Activated T-cell treated with anti-CD3 and anti-CD28 coated beads, Interleukin-2, amount 50 U/mL, for 48 hours (primary cell): ENCODE measurements at places on chromosomes 5 and 9.
A peak's percentile ranks its signal among the peaks of the same experiment; 100 is the strongest.

GRCh38 chr5:13524936-13525335, 419.6 kb downstream of the DNAH5 start:
- no peak for DNase-seq

DNA sequence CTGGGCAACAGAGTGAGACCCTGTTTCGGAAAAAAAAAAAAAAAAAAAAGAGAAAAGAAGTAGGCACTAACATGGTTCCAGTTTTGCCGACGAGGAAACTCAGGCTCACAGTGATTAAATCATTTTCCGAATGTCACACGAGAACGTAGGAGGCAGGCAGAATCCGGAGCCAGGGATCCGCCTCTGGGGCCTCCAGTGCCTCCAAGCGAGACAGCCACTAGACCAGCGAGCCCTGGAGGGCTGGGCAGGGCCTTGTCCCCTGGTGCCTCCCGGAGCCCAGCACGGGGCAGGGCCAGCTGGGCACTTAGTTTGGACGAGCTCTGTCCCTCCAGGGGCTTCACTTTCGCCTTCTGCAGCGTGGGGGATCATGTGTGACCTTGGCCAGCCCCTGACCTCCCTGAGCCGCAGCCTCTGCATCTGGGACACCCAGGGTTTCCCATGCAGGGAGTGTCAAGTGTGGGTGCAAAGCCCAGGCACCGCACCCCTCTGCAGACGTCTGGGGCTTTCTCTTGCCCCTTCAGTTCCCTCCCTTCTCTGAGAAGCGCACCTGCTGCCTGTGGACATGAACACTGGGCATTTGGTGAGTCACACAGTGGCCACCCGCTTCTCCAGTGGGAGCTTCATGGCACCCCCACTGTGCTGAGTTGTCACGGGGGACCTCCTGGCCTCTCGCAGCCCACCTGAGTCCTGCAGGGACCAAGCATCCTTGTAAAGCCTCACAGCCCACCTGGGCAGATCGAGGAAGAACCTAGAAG, 80.3 kb downstream of the RXRA start:
- no peak for DNase-seq

DNA sequence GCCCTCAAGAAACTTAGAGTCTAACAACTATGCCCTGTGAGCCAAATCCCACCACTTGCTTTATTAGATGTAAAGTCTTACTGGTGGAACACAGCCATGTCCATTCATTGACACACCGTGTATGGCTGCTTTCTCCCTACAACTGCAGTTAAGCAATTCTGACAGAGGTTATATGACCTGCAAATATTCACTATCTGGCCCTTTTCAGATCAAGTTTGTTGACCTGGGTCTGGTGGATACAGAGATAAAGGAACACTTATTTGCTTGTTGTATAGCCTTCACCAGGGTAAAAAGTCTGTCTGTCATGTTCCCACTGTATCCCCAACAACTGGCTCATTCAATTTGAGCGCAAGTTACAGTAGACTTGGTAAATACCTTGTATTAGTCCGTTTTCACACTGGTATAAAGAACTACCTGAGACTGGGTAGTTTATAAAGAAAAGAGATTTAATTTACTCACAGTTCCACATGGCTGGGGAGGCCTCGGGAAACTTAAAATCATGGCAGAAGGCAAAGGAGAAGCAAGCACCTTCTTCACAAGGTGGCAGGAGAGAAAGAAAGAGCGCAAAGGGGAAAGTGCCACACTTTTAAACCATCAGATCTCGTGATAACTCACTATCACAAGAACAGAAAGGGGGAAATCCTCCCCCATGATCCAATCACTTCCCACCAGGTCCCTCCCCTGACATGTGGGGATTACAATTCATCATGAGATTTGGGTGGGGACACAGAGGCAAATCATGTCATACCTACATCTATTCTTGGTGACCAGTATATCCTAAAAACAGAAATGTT, 27.9 kb downstream of the DEPDC1B start:
- DNase-seq: no peak

- DNase-seq: no peak
Observed at GRCh38 chr9:22158927-22159346, 149.8 kb upstream of the CDKN2B start.

DNA sequence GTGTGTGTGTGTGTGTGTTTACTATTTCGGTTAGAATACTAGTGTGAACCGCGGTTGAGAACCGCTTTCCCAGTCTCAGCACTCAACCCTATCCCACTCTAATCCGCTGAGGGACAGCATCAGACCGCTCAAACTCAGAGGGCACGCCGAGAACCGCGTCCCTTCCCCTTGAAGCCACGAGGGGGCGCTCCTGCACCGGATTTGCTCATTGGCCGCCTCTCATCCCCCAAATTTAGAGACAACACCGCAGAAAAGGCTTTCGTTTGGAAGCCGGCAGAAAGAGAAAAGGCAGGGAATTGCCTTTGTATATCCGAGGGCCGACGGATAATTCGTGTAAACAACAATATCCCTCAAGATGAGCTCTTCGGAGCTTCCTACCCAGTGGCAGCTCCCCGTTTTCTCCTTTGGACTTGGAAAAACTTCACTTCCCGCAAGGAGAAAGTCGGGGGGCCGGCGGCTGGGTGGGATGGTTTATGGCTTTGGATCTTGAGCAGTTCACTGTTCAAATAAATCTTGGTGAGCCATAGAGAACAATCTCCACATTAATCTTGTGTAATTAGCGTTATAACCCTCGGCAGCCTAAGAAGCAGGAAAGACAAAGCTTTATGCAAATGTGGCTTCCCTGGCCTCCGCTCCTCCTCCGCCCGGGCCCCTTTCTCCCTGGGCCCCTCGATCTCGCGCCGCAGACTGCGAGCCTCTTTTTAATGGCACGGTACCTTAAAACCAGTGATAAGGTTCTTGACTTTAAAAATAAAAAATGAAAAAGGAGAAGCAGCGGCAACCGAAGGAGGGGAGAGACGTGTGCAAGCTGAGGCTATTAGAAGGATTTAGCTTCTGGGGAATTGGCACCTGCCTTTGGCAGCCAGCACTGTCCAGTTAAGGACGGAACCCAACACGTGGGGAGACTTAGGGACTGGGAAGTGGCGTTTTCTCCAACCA, 296.8 kb downstream of the PARP8 start:
- DNase-seq: peak; percentile 85

DNA sequence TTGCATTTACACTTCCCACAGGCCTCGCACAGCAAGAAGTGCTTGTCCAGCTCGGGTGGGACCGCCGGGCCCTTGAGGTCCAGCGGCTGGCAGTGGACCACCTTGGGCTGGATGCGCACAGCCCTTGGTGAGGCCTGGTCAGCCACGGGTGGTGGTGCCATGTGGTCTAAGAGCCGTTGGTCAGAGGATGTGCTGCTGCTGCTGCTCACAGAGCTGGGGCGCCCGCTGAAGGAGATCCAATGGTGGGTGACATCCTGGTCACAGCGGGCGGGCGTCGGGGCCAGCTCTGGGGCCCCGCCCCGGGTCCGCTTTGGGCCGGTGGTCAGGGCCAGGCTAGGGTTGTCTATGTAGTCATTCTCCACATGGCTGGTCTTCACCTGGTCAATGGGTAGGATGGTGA, 10.2 kb downstream of the SPRY4 start:
- DNase-seq: no peak

DNA sequence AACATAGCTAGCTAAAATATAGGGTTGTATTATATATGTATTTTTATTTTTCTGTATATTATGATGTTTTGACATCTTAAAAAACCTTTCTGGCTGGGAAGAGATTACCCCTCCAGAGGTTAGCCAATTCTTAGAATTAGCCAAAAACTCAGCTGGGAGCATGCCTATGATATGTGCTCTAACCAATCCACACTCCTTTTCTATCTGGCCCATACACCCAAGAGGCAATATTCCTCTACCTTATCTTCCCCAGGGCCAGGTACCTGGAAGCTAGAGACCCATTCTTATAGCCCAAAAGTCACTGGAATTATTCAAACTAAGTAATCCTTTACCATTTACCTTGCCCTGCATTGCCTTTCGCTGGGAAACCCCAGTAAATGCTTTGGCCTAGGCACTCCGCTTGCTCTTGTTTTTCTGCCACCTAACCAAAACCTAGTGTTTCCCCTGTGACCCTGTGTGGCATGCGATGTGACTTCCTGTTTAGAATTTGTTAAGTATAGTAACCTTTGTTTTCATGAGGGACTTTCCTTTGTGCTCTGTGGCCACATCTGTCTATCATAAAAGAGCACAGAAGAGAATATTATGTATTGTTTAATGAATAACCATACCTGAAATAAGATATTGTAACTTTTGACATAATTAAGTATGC, 37.4 kb downstream of the CSNK1G3 start:
- DNase-seq: peak; percentile 41

GRCh38 chr5:5351288-5351979, 71.0 kb upstream of the ICE1 start:
- no peak for DNase-seq

DNA sequence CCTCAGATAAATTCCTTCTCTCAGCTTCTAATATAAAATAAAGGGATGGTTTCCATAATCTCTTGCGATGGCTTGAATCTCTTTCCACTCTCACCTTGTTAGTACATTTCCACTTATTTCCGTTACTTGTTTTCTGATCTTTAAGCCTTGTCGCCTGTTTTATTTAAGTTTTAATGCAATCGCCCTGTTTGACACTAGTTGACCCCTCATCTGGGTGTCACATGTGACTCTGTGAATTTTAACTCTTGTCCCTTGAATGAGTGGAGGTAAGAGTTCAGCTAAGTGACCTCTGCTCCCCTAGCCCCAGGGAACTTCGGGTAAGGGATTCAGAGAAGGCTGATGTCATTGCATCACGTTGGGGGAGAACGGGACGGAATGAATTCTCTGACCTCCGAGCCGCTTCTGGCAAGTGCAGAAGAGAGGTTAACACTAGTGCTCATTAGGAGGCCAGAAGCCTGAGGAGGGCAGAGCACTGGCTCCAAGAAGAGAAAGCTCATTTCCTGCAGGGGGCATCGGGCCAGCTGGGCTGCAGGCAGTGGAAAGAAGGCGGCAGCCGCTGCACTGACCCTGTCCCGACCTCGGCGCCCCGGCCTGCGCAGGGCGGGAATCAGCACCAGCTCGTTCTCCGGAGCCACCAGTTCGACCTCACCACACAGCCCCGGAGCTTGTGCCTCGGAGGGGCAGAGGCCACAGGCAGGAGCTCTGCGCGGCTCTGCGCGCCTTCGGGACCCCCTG, 569 bp downstream of the HINT2 start:
- DNase-seq: peak; percentile 70

GRCh38 chr5:52638732-52639131, 149.0 kb upstream of the ITGA1 start:
- no peak for DNase-seq

DNA sequence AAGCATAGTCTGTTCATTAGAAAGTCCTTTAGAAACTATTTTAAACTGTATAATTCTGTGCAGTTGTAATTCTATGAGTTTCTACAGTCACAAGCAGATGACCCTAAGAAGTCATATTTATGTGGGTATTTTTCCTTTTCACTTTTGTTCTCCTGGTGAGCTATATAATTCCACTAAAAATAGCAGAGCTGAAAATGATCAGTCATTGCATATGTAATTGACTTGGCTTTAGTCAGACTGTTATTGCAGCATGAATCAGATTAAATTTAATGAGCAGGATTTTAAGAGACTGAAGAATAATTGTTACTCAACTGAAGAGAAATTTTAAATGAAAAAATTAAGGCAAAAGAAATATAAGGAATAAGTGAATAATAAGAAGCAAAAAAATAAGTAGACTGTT, 108.5 kb downstream of the MTREX start:
- no peak for DNase-seq

DNA sequence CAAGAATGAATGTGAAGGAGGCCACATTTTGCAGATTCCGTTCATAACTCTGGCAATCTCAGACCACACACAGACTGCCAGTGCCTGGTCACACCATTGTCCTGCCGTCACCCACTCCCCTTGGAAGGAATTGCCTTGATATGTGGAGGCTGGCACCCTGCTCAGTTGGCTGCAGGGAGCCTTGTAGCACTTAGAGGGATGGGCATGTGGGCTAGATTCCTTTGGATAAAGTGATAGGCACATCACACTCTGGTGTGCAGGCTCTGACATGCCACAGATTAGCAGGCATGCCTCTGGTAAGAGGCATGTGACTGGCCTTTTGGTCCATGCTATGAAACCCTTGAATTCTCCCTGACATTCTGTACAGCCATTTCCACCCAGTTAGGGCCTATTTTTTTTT, 254.6 kb upstream of the PIK3R1 start:
- DNase-seq: no peak

DNA sequence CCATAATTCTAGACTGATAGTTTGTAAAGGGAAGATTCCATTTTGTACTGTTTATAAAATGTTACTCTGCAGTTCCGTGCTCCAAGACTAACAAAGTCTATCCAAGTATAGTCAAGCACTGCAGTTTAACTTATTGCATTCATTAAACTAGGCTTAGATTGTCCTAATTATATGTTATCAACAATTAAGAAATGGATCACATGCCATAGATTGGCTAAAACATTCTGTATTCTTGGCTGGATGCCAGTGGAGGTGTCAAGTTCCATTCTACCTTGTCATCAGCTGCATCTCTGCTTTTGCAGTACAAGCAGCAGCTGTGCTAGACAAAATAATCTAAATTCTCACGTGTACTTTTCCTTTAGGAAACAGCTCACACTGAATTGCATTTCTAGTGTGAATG, 69.4 kb upstream of the MEF2C start:
- DNase-seq: no peak

GRCh38 chr9:84793251-84793650, 123.7 kb downstream of the NTRK2 start:
- no peak for DNase-seq

DNA sequence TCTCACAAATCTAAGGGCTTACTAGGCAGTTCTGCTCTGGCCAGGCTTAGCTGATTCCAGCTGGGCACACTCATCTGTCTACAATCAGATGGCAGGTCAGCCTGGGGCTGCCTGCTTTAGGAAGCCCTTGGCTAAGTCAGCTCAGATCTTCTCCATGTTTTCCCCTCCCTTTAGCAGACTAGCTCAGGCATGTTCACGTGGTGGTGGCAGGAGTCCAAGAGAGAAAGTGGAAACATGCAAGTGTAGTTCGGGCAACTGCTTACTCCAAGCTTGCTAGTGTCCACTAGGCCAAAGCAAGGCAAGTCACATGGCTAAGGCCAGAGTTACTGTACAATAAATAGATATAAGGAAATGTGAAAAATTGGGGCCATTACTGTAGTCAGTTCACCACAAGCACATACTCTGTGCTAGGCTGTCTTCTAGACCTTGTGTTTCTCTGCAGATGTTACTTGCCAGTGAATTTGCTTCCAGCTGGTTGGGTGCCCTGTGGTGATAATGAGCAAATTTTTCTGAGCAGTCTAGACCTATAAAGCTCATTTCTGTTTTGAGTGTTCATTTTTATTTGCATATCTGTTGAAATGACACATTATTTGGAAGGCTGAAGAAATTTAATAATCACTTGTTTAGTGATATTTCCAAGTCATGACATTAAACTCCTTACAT, 38.3 kb downstream of the RECK start:
- DNase-seq: no peak

- no peak for DNase-seq
Observed at GRCh38 chr5:98977723-98978122, 48.9 kb upstream of the CHD1 start.
